ENCODE measurements at places on chromosomes 7 and 10.

GRCh38 chr7:132244903-132245480 is 331.3 kb downstream of the PLXNA4 start:
- DNase-seq = no peak

DNA sequence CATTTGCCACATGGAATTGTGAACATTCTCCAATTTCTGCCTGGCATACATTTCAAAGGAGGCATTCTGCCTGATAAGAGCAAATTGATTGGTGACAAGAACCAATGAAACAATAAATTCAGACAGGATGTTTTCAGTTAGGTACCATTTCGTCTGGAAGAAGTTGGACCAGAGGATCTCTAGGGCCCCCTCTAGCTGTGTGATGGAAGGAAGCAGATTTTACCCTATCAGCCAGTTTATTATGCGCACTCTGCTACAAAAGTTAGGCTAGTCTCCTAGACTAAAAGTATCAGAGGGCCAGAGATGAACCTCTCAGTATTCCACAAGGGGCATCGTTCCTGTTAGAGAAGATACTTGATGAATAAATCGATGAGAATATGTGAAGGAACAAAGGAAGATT is 118.0 kb downstream of the BUB3 start:
- DNase-seq = no peak

GRCh38 chr10:38127812-38128211 is 33.7 kb downstream of the ZNF37A start:
- no peak for DNase-seq

- DNase-seq = no peak
Observed at GRCh38 chr7:97022491-97023306, 1.9 kb downstream of the DLX5 start.

DNA sequence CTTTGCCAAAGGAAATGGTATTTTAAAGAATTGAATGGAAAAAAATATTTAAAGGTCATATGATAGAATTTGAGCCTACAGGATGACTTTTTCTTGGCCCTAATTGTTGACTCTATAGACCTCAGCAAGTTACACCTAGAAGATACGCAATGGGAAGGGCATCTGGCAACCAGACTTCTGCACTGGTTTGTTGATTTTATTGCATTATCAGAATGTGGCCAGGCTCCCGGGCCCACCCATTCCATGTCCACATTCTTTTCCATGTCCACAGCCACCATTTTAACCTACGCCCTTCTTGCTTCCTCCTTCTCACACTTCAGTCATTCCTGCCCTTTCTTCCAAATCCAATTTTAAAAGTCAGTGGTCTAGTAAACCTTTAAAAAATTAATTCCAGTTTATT is 738.4 kb downstream of the SUGCT start:
- no peak for DNase-seq

DNA sequence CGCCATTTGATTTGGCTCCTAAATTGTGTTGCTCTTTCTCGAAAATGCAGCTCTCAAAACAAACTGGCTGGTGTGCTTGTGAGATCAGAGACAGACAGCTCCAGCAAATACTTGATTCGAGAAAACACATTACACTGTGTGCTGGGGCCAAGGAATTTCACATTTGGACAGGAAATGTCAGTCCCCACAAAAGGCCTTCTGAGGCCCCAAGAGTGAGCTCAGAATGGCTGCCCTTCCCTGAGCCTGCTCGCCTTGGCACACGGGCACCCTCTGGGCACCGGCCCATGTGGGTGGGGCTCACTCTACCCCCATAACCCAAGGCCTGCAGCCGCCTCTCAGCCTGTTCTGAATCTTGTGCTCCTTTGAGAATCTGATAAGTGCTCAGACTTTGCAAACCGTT is 13.9 kb upstream of the HSPA12A start:
- DNase-seq = no peak

- no peak for DNase-seq
Observed at GRCh38 chr10:123645016-123645415, 21.1 kb upstream of the GPR26 start.

- DNase-seq = no peak
Observed at GRCh38 chr10:97042716-97043562, 142.8 kb downstream of the SLIT1 start.

GRCh38 chr7:132400561-132401142 is 175.6 kb downstream of the PLXNA4 start:
- no peak for DNase-seq

- DNase-seq = no peak
Observed at GRCh38 chr7:51128545-51129435, 187.8 kb downstream of the COBL start.

GRCh38 chr7:77338260-77338659 is 77.9 kb downstream of the GSAP start:
- DNase-seq = no peak

- no peak for DNase-seq
Observed at GRCh38 chr10:99540657-99541531, 8.2 kb downstream of the NKX2-3 start.

GRCh38 chr7:12637819-12638592 is 49.4 kb upstream of the ARL4A start:
- DNase-seq = no peak

- no peak for DNase-seq
Observed at GRCh38 chr7:40885503-40885902, 750.7 kb downstream of the SUGCT start.

DNA sequence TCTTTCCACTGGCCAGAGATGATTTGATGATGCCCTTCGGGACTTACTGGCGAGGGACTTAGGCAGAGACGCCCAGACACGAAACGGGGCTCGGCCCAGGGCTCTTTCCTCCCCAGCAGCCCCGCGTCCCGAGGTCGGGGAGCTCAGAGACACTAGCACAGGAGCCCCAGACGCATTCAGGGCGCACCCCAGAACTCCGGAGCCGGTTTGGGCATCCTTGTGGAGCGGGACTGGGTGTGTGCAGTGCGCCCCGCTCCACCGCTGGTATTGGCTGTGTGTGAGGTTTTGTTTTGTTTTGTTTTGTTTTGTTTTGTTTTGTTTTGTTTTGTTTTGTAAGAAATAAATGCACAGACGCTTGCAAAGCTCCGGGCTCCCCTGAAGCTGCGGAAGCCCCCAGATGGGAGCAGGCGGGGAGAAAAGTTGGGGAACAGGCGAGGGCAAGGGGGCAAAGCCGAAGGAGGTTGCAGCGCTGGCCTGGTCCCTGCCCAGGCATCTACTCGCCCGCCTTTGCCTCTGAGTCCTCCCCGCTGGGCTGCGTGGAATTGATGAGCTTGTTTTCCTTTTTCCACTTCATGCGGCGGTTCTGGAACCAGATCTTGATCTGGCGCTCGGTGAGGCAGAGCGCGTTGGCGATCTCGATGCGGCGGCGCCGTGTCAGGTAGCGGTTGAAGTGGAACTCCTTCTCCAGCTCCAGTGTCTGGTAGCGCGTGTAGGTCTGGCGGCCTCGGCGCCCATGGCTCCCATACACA is 1.9 kb upstream of the HOXA5 start:
- DNase-seq = no peak

GRCh38 chr10:1737222-1738061 is at the start of gene ADARB2:
Gene ADARB2 (minus strand): TSS chr10:1737525.
- DNase-seq = no peak

DNA sequence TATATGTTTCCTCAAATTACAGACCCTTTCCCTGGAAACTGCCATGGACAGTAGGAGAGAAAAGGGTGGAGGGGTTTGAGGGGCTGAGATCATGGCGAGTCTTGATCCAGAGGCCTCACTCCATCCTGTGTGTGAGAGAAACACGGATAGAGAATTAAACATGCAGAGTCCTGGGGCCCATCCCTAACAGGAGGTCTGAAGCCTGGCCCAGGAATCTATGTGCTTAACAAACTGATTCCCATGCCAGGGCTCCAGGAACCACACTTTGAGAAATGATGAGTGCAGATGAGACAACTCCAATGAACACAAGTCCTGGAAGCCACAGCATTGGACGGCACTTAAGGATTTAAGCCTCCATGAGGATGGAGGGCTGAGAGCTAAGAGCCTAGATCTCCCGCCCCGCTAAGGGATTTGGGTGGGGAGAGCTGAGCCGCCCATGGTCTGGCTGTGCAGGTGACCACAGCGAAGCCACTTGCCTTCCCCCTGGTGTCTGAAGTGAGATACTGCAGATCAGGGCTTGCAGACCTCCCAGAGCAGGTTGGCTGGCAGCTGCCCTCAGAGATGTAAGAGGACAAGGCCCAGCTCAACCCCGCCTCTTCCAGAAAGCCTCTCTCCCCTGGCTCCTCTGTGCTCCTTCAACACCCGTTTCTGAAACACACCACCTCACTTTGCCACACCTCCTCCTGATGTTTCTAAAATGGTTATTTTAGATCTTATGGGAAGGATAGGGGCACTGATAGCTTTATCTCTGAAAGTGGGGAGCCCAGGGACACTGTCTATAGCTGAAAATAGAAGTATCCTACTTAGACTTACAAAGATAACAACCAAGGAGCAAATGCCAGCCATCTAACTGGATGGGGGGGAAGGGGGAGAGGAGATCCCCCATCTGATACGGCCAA is 24.8 kb upstream of the EIF5AL1 start:
- DNase-seq = peak; percentile 2

DNA sequence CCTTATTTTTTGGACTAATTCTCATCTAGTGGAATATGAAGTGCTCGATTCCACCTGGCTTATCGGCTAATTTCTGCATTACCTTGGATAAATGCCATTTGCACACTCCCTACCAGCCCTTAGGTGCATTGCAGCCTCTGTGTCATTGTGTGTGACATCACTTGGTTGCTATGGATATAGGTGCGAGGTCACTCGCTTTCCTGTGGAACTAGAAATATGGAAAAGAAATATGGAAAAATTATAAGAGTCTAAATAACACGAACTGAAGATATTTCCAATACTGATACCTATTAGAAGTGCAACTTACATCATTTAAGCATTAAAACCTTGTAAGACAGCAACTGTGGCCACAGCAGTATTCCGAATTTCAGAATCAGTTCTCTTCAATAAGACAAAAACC is 2.0 kb downstream of the YWHAG start:
- no peak for DNase-seq

- no peak for DNase-seq
Observed at GRCh38 chr10:52136921-52137320, 177.2 kb upstream of the DKK1 start.

- no peak for DNase-seq
Observed at GRCh38 chr7:37311355-37311754, 137.3 kb downstream of the ELMO1 start.

DNA sequence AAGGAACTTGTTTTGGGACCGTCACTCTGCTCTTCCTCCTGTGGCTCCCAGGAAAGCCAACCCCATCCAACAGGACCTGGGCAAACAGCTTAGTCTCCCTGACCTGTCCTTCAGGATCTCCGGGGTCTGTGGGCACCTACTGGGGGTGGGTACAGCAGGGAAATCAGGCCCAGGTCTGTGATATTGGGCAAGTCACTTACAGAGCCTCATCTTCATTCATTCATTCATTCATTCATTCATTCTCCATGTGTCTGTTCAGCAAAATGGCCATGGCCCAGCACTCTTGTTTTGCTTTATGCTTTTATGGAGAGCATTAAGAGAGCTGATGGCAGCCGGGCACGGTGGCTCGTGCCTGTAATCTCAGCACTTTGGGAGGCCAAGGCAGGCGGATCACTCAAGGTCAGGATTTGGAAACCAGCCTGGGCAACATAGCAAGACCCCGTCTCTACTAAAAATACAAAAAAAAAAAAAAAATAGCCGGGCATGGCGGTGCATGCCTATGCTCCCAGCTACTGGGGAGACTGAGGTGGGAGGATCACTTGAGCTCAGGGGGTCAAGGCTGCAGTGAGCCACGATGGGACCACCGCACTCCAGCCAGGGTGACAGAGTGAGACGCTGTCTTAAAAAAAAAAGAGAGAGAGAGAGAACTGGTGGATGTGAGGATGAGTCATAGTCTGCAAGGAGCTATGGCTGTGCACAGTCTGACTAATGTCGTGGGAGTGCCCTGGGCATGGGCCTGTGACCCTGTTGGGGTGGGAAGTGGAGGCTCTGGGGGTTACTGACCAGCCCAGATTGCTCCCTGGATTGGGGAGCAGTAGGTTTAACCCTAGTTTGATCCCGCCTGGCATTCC is 54.3 kb downstream of the CLIP2 start:
- no peak for DNase-seq

- no peak for DNase-seq
Observed at GRCh38 chr10:122465401-122466040, 4.2 kb downstream of the HTRA1 start.

GRCh38 chr10:101781655-101781983 is 1.6 kb downstream of the NPM3 start:
- DNase-seq = no peak

DNA sequence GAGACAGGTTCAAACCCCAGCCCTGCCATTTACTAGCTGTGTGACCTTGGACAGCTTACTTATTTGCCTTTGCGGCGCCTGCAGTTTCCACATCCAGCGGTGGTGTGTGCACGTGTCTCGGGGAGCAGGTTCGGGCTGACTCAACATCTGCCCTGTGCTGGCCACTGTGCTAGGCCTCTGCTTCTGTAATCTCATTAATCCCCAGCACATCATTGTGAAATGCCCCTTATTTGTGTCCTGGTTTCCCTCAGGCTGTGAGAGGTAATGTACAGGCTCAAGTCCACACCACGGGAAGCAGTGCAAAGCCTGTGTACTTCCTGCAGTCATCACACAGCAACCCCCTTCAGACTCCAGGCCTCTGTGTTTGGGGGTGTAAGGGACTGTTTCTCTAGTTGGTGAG is 285.7 kb downstream of the RPS24 start:
- DNase-seq = no peak

- no peak for DNase-seq
Observed at GRCh38 chr10:46033602-46034011, 3.2 kb upstream of the NCOA4 start.

- DNase-seq = no peak
Observed at GRCh38 chr10:18501198-18501597, 150.2 kb downstream of the NSUN6 start.

- DNase-seq = no peak
Observed at GRCh38 chr10:33657154-33657908, 322.9 kb upstream of the NRP1 start.

DNA sequence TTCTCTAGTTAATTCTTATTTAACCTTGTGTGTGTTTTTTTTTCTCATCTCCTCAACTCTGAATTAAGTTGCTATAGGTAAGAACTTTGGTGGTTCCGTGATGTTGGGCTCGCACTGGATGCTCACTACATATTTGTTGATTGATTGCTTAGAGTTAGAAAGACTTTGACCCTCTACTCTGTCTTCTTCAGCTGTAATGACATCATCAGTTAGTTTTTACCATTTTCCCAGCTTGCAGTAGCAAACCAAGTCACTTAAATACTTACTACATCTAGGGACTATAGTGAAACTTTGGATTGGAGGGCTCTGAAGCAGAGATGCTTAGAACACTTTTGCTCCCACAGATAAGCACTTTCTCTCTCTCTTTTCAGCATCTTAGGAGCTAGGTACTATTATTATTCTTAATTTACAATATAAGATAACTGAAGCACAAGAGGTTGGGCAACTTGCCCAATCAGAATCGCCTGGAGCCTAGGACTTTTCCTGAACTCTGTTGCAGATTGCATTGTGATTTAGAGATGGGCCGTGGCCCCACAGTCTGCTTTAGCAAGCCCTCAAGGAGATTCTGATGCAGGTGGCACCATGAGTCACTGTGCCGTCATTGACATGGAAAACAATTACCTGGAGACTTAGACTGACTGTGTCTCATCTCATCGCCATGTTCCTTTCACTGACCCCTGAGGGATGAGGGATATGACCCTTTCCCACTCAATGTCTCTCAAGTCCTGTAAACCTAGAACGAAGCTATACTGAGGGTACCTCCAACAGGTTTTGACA is 471.9 kb upstream of the PODXL start:
- no peak for DNase-seq

Data from activated CD8-positive, alpha-beta memory T cell treated with anti-CD3 and anti-CD28 coated beads for 1 hour (primary cell).